ENCODE measurements at places on chromosomes 16 and 17.

GRCh38 chr16:85541980-85542900 lies 70.9 kb upstream of the GSE1 start:
- peak; percentile 36 for DNase-seq

DNA sequence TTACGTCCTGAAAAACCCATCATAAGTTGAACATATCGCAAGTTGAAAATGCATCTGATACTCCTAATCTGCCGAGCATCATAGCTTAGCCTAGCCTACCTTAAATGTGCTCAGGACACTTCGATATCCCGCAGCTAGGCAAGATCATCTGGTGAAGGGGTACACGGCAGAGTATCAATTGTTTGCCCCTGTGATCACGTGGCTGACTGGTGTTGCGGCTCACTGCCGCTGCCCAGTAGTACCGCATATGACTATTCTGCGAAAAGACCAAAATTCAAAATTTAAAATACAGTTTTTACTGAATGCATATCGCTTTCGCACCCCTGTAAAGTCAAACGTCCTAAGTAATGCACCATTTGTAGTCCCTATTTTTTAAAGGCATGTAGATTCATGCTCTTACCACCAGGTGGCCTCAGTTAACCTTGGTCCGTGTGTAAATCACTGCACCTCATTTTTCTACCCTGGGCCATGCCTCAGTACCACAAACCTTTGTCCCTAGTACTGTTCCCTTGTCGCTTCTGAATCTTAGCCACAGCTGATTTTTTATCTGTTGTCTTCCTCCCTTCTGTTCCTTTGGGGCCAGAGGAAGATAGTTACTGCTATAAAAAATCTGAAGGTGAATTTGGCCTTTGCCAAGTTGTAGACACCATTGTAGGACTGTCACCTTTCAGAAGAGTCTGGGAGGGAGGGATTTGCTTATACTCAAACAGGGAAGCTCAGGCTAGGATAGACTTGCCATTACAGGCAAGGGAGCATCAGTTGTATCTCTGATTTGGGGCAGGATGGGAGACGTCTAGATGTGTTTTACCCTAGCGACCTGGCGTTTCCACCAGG lies 34.4 kb downstream of the WWP2 start:
- DNase-seq: peak; percentile 60

DNA sequence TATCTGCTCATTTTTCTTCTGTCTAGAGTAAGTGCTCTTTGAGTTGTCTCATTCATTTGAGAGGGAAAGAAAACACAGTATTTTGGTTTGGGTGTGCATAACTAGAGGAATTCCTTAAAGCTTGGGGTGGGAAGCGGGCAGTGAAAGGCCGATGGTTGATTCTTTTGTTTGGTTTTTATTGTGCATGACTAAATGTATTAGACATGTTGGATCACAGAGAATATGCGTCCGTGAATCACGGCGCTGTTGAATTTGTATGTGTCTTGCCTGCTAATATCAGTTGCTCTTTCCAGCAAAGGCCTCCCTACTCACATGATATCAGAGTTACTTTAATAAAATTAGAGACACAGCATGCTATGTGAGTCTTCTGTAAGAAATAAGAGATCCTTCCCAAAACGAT lies 180.0 kb downstream of the CHD9NB start:
- no peak for DNase-seq

DNA sequence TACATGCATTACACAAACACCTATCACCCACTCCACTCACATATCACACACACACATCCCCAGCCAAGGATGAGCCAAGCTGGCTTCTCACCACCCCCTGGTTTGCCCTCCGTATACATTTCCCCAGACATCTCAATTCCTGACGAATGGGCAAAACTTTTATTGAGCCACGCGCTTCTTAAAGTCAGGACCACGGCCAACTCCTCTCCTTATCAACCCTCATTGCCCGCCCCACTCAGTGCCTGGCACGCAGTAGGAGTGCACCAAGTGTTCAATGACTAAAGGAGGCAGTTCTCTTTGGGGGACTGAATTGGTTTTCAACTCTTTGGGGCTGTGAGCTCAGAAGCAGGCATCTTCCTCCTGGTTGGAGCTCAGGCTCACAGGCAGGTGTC lies 22.5 kb upstream of the C16orf78 start:
- DNase-seq: no peak

- no peak for DNase-seq
Measured at GRCh38 chr17:42038221-42038973, 12.0 kb downstream of the C17orf113 start.

- DNase-seq: no peak
Measured at GRCh38 chr17:44773140-44773539, 14.4 kb downstream of the ADAM11 start.

GRCh38 chr16:3475604-3476375 lies 19.5 kb downstream of the C16orf90 start:
- no peak for DNase-seq

- peak; percentile 13 for DNase-seq
Measured at GRCh38 chr17:34579017-34579946, at the start of gene TMEM132E. Gene TMEM132E (plus strand): TSS chr17:34579582. CDS start chr17:34581077, 1,495 bp downstream.
